Neural crest cell (in vitro differentiated cells): ENCODE measurements at places on chromosomes 5 and 9. TPM values are rescaled to one million over a fixed set of nuclear protein-coding genes. Genes with fewer than 3 reads are reported as not detected.

The LIFR gene
- 19.6 and 21.3 TPM in 2 replicates for total RNA-seq

The SLC25A2 gene
- total RNA-seq: 0.72 and 1.1 TPM in 2 replicates

The PALM2AKAP2 gene
- 5.6 and 7.1 TPM in 2 replicates for total RNA-seq

The SOX30 gene
- not detected in 2 replicates for total RNA-seq

The CER1 gene
- 0.32 and 0.40 TPM in 2 replicates for total RNA-seq

The PTPA gene
- total RNA-seq: 136 and 144 TPM in 2 replicates

The CHMP5 gene
- total RNA-seq: 41.2 and 44.2 TPM in 2 replicates

The PPP3R2 gene
- total RNA-seq: not detected in 2 replicates

The EFNA5 gene
- 42.2 and 43.0 TPM in 2 replicates for total RNA-seq

The TCF7 gene
- total RNA-seq: 18.0 and 19.3 TPM in 2 replicates

The TNFSF8 gene
- total RNA-seq: not detected in 2 replicates

DNA sequence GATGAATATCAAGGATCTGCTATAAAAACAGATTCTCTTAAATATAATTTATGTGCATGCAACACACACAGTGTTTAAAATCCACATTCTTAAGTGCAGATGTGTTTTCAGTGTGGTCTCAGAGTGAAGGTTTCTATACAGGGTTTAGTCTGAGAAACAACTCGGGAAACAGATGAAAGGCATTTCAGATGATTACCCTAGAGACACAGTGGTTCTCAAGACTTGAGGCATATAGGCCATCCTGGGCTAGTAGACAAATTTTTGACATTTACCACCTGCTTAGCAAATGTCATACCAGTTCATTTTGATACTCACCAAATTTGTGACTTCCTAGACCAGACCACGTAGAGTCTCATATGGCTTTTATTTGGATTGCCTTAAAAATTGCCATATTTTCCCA, 216.5 kb downstream of the ARL15 start:
- no peak for DNase-seq
- H3K4me1 ChIP-seq: peaks cover 49% of the 10 kb centered on the region
- no peak overlapping the region for H3K4me3 ChIP-seq
- H3K27ac ChIP-seq: no peak overlapping the region
- no peaks in the 10 kb centered on the region for H3K27me3 ChIP-seq
- no peaks in the 10 kb centered on the region for H3K36me3 ChIP-seq

GRCh38 chr9:34997379-34997781, 7.8 kb downstream of the DNAJB5 start:
- no peak overlapping the region for H3K4me3 ChIP-seq
- H3K36me3 ChIP-seq: peaks cover 4% of the 10 kb centered on the region
- peaks cover 20% of the 10 kb centered on the region for H3K4me1 ChIP-seq
- no peak overlapping the region for H3K27ac ChIP-seq
- H3K27me3 ChIP-seq: no peaks in the 10 kb centered on the region

- H3K4me1 ChIP-seq: no peaks in the 10 kb centered on the region
- DNase-seq: no peak
- H3K27ac ChIP-seq: no peak overlapping the region
- no peaks in the 10 kb centered on the region for H3K27me3 ChIP-seq
- no peak overlapping the region for H3K4me3 ChIP-seq
These were observed 90.4 kb upstream of the CHD1 start for GRCh38 chr5:99019254-99019653.

DNA sequence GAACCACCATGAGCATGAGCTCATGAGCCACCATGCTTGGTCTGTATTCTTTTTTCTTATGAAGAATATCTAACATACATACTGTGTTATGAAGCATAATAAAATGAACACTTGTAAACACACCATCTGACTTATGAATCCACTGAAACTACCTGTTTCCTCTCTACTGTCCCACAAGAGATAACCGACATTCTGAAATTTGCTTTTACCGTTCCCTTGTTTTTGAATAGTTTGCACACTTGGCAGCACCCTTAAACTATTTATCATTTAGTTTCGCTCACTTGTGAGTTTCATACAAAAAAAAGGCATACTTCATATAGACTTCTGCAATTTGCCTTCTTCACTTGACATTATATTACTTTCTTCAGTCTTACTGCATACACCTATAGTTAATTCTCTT, 8.9 kb downstream of the LARS1 start:
- H3K4me3 ChIP-seq: no peak overlapping the region
- peaks cover 14% of the 10 kb centered on the region for H3K36me3 ChIP-seq
- DNase-seq: no peak
- H3K27me3 ChIP-seq: no peaks in the 10 kb centered on the region

DNA sequence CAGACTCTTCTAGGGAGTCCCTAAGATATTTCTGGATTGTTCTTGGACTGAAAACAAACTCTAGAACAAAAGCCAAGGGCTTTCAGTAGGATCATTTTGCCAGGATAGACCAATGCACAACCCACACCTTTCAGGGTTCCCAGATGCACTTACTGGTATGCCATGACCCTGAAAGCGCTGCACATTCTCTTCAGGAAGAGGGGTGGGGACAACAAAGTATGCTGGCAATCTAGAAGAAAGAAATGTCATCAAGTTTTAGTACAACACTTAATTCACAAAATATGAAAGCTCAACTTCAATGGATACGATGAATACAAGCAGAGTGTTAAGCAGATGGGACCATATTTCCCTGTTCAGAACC, 57.2 kb downstream of the MTMR12 start:
- H3K36me3 ChIP-seq: peaks cover 29% of the 10 kb centered on the region
- H3K4me1 ChIP-seq: peaks cover 14% of the 10 kb centered on the region
- H3K4me3 ChIP-seq: no peak overlapping the region
- no peaks in the 10 kb centered on the region for H3K27me3 ChIP-seq

DNA sequence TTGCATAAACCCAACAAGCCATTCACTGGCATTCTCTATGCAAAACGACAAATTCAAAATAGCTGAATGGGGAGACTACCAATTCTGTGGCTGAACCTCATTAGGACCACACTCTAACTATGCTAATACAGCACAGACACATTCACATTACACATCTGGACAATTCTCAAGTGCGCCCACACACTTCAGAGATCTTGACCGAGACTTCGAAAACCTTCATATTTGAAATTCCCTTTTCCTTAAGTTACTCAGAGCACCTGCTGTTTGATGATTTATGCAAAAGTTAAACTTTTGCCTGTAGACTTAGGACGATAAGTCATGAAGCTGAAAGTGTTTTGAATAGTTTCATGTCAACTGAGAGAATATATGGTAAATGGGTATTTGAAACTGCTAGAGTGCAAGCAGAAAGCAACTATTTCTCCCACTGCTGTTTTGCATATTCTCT, 111.9 kb downstream of the FBN2 start:
- peaks cover 4% of the 10 kb centered on the region for H3K4me1 ChIP-seq
- no peak overlapping the region for H3K27ac ChIP-seq
- no peak overlapping the region for H3K4me3 ChIP-seq
- no peak for DNase-seq
- H3K27me3 ChIP-seq: no peaks in the 10 kb centered on the region

DNA sequence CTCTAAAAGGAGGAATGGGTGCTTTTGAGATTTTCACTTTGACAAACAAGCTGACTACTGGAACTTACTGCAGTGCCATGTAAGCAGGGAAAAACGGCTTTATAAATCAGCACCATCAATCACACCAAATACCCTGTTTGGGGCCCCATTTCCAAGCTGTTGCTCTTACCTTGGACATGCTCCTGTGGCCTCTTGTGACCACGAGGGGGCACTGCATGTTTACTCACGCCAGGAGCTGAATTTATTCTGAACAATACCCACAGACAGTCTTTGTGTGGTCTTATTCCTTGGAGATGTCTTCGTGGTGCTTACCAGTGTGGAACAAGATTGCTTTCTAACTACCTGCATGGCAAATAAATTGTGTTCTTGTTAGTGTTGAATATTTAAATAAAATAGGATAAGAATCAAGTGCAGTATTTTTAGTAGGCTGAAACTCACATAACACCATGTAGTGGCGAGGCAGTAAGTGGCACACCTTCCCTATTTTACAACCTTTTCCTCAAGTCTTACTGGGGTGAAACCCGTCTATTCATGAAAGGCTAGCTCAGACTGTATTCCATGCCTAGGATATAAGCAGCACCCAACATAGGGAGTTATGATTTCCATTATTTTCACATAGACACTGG, 155.5 kb upstream of the NMUR2 start:
- H3K36me3 ChIP-seq: no peaks in the 10 kb centered on the region
- peaks cover 5% of the 10 kb centered on the region for H3K4me1 ChIP-seq
- peak; percentile 69 for DNase-seq
- H3K4me3 ChIP-seq: no peak overlapping the region
- H3K27ac ChIP-seq: no peak overlapping the region
- no peaks in the 10 kb centered on the region for H3K27me3 ChIP-seq

GRCh38 chr5:68562308-68562707, 346.8 kb downstream of the PIK3R1 start:
- H3K4me1 ChIP-seq: peaks cover 21% of the 10 kb centered on the region
- DNase-seq: no peak
- H3K27me3 ChIP-seq: no peaks in the 10 kb centered on the region
- peaks cover 15% of the 10 kb centered on the region for H3K36me3 ChIP-seq
- no peak overlapping the region for H3K4me3 ChIP-seq
- no peak overlapping the region for H3K27ac ChIP-seq

- H3K27ac ChIP-seq: no peak overlapping the region
- H3K36me3 ChIP-seq: no peaks in the 10 kb centered on the region
- no peak overlapping the region for H3K4me3 ChIP-seq
- H3K4me1 ChIP-seq: no peaks in the 10 kb centered on the region
- no peaks in the 10 kb centered on the region for H3K27me3 ChIP-seq
These were observed 14.9 kb downstream of the GAPT start for GRCh38 chr5:58505971-58506640.

DNA sequence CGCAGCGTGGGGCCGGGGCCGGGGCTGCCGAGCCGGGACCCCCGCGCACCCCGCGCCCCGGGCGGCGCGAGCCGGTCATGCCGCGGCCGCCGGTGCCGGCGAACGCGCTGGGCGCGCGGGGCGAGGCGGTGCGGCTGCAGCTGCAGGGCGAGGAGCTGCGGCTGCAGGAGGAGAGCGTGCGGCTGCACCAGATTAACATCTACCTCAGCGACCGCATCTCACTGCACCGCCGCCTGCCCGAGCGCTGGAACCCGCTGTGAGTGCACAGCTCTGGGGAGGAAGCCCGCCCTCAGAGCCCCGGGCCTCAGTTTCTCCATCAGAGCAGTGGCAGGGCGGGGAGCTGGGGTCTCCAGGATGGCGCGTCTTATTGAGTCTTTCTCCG, 335 bp downstream of the GALNT12 start:
- H3K36me3 ChIP-seq: no peaks in the 10 kb centered on the region
- H3K27ac ChIP-seq: no peak overlapping the region
- H3K4me3 ChIP-seq: peak overlapping the region; percentile 77
- peaks cover 59% of the 10 kb centered on the region for H3K27me3 ChIP-seq

DNA sequence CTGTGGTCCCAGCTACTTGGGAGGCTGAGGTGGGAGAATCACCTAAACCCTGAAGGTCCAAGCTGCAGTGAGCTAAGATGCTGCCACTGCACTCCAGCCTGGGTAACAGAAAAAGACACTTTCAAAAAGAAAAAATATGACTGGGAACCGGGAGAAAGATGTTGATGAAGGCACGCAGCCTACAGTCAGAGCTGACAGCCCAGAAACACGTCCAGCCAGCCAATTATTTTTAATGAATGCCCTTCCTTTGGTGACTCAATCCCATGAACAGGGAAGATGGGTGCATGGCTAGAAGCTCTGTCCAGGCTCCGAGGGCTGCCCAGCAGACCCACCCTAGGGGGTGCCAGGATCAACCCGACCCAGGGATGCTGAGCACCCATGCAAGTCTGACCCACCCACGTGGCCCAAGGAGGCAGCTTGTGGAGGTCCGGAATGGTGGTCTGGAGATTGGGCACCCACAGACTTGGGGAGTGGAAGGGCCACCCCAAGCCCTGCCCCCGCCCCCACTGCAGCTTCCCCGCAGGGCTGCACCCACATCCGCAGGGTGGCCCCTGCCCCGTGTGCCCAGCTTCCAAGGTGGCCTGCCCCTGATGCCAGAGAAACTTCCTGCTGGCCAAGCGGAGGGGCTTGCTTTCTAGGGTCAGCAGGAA, 51.0 kb downstream of the ADAMTS2 start:
- H3K36me3 ChIP-seq: no peaks in the 10 kb centered on the region
- H3K27ac ChIP-seq: no peak overlapping the region
- H3K4me1 ChIP-seq: no peaks in the 10 kb centered on the region
- DNase-seq: no peak
- H3K27me3 ChIP-seq: no peaks in the 10 kb centered on the region

DNA sequence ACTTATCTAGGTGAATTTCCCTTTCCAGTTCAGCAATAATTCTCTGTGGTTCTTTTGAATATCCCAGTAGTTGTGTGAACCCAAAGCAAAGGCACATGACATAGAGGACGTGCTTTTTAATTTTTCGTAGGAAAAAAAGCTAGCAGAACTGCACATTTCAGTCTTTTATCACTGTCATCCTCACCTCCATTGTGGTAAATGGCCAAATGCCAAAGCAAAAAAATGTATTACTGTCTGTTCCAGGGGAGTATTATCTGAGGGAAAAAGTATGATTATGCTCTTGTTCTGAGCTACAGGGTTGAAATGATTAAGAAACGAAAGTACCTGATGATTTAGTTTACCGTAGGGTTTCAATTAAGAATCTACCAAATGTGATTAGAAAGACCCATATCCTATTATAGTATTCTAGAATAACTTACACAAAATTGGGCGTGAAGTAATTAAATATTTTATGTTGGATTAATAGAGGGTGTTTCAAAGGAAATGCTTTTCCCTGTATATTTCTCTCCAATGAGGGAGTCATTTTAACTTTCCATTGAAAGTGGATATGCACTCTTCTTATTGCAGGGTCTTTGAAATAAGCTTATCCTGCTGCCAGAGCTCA, 62.7 kb downstream of the CAVIN4 start:
- no peak overlapping the region for H3K27ac ChIP-seq
- H3K4me3 ChIP-seq: no peak overlapping the region
- no peak for DNase-seq
- peaks cover 18% of the 10 kb centered on the region for H3K4me1 ChIP-seq

DNA sequence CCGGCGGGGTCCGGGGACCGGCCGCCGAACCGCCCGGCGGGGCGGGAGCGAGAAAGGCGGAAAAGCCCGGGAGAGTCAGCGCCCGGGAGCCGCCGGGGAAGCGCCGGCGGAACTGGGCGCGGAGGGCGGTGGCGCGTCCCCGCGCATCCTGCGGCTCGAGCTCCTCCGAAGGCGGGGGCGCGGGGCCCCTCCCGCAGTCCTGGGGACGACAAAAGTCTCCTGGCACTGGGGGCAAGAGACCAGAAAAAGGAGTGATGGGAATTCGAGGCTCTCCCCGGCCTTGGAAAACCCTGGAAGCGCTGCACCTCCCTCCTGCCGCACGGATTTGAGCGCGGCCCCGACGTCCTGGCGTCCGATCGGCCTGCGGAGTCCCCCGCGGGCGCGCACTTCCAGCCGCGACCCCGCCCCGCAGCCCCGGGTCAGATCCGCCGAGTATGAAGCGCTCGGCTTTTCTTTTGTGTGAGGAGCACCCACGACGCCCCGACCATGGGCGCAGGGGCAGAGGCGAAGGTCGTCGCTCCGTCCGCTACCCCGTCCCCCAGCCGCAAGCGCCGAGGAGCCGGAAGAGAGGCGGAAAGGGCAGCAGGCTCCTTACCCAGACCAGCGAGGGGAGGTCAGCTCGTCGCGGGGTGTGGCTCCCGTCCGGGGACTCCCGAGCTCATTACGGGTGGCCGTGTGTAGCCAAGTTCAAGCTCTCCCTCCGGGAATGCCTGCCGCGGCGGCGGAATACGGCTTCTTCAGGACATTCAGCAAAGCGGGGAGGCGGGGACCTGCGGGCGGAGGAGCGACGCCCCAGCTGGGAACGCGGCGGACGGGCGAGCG, at the start of gene EPB41L4A:
EPB41L4A (minus strand) TSS at position 114 of the 822 bp plus-strand sequence. CDS start 238 bp downstream, outside the sequence.
- H3K27ac ChIP-seq: no peak within 1 kb of the TSS
- no peaks in the 10 kb centered on the region for H3K36me3 ChIP-seq
- H3K27me3 ChIP-seq: peaks cover 74% of the 10 kb centered on the region
- peak within 1 kb of the TSS; percentile 88 for H3K4me3 ChIP-seq
- DNase-seq: peak; percentile 50
- peaks cover 14% of the 10 kb centered on the region for H3K4me1 ChIP-seq
